ENCODE measurements at places on chromosomes 6 and 20.

DNA sequence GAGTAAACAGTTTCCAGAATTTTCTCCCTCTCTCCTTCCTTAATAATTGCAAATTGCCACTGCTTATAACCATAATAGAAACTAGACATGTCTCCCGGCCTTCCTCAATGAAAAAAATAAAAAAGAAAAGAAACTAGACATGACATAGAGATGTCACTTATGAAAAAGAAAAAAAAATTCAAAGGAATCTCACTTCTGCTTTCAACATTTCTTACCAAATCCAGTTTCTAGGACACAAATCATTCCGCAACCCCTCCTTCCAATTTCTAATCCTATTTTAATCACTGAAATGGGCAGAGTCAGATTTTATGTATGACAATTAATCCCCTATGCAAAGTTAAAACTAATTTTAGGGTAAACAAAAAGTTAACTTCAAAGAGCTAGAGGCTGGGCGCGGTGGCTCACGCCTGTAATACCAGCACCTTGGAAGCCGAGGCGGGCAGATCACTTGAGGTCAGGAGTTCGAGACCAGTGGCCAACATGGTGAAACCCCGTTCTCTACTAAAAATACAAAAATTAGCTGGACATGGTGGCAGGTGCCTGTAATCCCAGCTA, 40.1 kb upstream of the EEF1A1 start:
- no peak for DNase-seq

DNA sequence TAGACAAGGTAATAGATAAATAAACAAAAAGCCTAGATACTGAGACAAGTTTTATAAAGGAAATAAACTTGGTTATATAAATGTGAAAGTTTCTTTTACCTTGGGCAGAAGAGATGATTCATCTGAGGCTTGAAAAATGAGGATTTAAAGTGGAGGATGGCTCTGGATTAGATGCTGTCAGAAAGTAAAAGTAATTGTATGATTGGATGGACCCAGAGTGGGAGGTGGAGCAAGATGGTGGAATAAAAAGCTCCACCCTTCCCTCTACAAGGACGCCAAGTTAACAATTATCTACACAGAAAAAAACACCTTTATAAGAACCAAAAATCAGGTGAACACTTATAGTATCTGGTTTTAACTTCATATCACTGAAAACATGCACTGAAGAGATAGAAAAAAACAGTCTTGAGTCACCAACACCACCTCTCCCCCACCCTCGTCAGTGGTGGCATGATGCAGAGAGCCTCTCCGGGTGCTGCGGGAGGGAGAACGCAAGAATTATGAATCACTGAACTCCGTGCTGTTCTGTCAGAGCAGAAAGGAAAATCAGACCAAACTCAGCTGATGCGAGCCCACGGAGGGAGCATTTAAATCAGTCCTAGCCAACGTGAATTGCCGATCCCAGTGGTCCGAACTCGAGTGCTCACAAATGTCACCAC, 84.7 kb upstream of the GJE1 start:
- no peak for DNase-seq

DNA sequence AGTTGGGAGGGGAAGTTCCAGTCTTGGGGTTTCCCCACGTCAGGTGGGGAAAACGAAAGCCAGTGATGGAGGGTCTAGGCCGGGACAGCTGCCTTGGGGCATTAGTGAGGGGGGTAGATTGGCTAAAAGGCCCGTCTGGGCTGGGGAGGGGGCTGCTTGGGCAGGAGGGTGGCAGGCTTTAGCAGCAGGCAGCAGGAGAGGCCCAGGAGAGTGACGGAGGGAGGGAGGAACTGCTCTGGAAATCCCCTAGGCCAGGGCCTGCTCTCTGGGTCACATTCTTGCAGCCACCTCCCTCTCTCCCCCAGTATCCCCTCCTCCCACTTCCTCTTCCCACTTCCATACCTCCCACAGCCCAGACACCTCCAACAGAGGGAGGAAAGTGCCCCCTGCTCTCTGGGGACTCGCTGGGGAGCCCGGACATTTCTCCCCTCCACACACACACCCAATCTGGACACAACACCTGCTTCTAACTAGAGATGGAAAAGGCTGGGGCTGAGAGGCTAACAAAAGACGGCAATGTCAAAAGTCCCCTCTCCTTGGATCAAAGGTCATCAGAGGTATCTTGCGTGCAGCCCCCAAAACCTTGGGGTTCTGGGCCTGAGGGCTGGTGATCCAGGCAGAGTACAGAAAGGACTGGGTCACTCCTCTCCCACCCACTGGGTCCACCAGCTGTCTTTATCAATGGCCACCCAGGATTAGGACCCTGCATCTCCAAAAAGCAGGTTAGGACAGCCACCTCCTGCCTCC, 1.8 kb downstream of the NFKBIE start:
- peak; percentile 48 for DNase-seq

- DNase-seq, result peak; percentile 2
Observed at GRCh38 chr6:27720607-27721580, 191.3 kb downstream of the OR2B2 start.

DNA sequence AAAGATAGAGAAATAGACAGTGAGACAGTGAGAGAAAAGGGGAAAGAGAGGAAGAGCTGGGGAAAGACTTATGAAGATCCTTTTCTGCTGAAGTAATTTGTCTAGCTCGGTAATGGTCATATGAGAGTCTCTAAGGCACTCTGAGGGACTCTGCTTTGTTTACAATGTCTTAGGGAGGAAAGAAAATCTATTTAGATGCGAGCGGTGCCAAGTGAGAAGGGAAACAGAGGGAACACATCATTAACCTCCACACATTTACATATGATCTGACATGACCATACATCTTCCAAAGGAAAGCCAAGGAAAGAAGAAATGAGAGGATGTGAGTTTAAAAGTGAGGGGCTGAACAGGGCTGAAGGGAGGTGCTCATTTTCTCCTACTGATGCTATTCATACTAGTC, 862.3 kb upstream of the CITED2 start:
- DNase-seq, result no peak

DNA sequence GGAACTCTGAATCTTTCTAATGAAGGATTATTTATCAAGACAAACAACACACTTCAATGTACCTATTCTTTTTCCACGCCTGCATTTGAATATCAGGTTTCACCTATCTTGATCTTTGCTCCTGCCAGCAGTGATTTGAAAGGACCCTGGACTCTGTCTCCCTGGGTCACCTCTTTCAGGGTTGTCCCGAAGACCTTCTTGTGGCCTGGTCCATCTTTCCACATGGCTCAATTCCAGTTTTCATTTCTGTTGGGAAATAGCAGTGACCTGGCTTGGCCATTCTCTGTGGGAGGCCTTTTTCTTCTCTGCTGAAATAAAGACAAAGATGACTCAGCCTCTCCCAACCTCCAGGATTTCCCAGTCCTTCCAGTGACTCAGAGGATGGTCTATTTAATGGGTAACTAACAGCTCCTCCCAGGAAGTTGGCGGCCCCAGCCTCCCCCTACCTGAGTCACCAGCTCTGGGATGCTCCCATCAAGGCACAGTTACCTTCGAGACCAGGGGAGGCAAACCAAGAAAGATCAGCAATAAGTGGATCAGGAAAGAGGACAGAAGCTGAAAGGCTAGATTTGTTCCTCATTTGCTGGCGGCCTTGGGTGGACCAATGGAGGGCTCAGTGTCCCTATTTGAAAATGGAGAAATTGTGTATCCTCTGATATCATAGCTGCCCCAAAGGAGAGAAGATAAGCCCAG, 120.2 kb upstream of the RNF24 start:
- peak; percentile 99 for DNase-seq

DNA sequence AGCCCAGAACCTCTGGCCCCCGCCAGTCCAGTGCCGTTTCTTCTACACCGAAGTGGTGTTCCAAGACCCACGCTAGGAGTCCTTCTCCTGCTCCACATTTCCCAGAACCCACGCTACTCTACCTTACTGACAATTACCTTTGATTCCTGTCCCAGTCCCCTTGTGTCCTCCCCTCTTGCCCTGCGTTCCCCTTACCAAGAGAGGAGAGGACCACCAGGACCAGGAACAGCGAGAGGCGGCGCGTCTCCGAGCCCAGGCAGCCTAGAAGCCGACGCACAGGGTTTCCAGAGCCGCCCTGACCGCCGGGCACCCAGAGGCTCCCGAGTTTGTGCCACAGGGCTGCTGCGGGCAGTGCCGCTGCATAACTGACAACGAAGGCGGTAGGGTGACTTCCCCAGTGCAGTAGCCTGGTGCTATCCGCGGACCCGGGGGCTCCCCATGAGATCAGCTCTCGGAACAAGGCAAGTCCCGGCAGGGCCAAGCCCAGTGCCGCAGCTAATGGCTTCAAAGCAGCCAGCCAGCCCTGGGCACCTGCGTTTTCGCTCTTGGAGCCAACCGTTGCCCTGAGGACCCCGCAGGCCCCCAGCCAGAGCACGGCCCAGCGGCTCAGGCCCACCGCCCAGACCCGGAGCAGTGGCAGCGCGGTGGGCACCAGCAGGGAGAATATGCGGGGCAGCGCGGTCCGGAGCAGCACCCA, 512 bp downstream of the TAP1 start:
- peak; percentile 54 for DNase-seq

All from EH (cell line).